ENCODE measurements at places on chromosomes 2 and 18.
A peak's percentile ranks its signal among the peaks of the same experiment; 100 is the strongest.

- peaks cover 8% of the 10 kb centered on the region for H3K4me1 ChIP-seq
- H3K36me3 ChIP-seq, result peaks cover 2% of the 10 kb centered on the region
- H3K4me3 ChIP-seq, result no peak overlapping the region
Measured at GRCh38 chr2:199950396-199950795, 4.9 kb downstream of the TYW5 start.

- no peak for DNase-seq
- H3K27ac ChIP-seq, result no peak overlapping the region
- no peaks in the 10 kb centered on the region for H3K4me1 ChIP-seq
- no peak overlapping the region for H3K4me3 ChIP-seq
- H3K27me3 ChIP-seq, result no peaks in the 10 kb centered on the region
Measured at GRCh38 chr18:9449600-9450414, 25.5 kb upstream of the RALBP1 start.

GRCh38 chr2:181178823-181179412, 198.5 kb downstream of the UBE2E3 start:
- H3K4me1 ChIP-seq, result no peaks in the 10 kb centered on the region
- no peak overlapping the region for H3K4me3 ChIP-seq
- H3K27ac ChIP-seq, result no peak overlapping the region
- H3K27me3 ChIP-seq, result no peaks in the 10 kb centered on the region
- DNase-seq, result no peak

GRCh38 chr18:48875942-48876511, 74.7 kb downstream of the SMAD7 start:
- H3K36me3 ChIP-seq, result no peaks in the 10 kb centered on the region
- DNase-seq, result no peak
- H3K4me1 ChIP-seq, result no peaks in the 10 kb centered on the region
- H3K27me3 ChIP-seq, result no peaks in the 10 kb centered on the region
- H3K4me3 ChIP-seq, result no peak overlapping the region
- no peak overlapping the region for H3K27ac ChIP-seq

DNA sequence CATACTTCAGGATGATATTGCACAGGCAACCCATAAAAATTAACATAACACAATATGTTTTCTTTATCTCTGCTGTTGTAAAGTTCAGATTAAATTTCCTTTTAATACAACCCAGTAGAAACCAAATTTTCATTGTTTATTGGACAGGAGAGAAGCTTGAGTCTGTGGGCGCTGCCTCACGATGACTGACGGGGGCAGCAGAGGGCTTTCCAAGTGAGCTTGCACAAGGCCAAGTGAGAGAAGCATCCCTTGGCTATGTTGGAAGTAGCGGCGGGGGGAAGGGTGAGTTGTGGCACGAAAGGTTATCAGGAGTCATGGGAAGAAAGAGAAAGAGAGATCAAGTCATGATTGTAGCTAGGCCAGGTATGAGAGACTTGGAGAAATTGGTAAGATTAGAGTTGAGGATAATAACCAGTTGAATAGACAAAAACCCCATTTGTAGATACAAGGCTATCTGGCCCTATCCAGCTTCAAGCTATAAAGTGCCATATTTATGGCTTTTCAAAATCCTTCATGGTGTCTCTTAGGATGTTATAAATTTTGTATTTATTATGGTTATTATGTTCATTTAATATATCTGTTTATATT, 413.7 kb upstream of the FAM98A start:
- peak; percentile 38 for DNase-seq
- no peaks in the 10 kb centered on the region for H3K4me1 ChIP-seq
- H3K36me3 ChIP-seq, result no peaks in the 10 kb centered on the region
- no peak overlapping the region for H3K27ac ChIP-seq

GRCh38 chr18:23300231-23300805, 152.8 kb upstream of the RIOK3 start:
- H3K4me1 ChIP-seq, result no peaks in the 10 kb centered on the region
- H3K27ac ChIP-seq, result no peak overlapping the region
- DNase-seq, result no peak
- no peak overlapping the region for H3K4me3 ChIP-seq
- no peaks in the 10 kb centered on the region for H3K27me3 ChIP-seq
- H3K36me3 ChIP-seq, result no peaks in the 10 kb centered on the region

DNA sequence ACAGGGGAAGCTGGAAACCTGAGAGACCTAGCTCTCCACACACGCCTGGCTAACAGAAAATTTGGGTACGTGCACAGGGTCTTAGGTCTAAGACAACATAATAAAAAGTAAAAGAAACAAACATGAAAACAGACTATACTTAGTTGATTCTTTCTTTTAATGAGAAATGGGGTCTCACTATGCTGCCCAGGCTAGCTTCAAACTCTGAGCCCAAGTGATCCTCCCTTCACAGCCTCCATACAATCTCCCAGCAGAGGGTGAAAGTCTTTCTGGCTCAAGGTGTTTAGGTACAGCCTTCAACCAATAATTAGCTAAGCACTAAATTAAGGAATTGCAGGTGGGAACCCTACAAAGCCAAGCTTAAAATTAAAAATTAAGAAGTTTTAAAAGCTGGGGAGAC, 116.2 kb downstream of the MEMO1 start:
- DNase-seq, result no peak
- H3K27me3 ChIP-seq, result no peaks in the 10 kb centered on the region
- H3K4me1 ChIP-seq, result no peaks in the 10 kb centered on the region

DNA sequence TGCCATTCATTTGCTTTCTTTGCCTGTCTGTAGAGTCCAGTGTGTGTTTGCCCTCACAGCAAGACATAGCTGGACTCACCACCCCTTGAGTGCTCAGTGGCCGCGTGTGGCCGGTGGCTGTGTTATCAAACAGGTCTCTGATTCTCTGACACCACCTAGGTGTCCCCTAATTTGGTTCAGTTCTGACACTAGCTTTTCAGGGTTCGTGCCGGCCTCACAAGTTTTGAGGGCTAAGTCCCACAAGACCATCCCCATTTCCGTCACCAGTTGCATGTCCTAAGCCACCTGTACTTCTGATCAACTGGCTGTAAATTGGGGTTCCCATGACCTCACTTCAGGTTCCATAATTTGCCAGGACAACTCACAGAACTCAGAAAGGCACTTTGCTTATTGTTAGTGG, 23.5 kb downstream of the NCK2 start:
- DNase-seq, result no peak
- no peaks in the 10 kb centered on the region for H3K4me1 ChIP-seq
- no peak overlapping the region for H3K4me3 ChIP-seq
- H3K27ac ChIP-seq, result no peak overlapping the region

DNA sequence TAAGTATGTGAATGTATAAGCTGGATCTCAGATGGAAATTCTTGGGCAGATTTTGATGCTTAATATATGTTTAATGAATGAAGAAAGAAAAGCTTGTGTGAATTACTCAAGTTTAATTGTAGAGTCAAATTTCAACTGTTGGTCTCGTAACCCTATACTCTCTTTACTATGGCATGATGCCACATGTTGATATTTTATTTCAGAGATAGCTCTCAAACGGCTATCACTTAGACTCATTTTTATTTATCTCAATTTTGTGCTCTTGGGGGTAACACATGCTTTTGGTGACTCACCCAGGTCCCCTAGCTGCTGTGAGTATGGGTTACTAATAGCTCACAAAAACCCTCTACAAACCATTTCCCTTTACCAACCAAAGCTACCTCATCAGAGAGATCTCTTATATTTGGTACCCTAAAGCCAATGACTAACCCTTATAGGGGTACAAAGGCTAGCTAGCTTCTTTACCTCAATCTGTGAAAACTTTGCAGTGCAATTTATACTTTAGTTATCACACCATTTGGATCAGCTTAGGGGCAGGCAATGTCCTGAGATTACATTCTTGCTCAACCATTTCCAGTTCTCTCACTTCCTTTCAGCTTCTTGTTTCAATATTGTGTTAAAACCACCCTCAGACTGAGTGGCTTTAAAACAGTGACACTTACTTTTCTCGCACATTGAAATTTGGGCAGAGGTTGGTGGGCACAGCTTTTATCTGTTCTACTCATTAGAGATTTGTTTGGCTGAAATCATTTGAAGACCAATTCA, 240.3 kb downstream of the CDH7 start:
- no peak overlapping the region for H3K27ac ChIP-seq
- H3K27me3 ChIP-seq, result no peaks in the 10 kb centered on the region
- H3K36me3 ChIP-seq, result no peaks in the 10 kb centered on the region

DNA sequence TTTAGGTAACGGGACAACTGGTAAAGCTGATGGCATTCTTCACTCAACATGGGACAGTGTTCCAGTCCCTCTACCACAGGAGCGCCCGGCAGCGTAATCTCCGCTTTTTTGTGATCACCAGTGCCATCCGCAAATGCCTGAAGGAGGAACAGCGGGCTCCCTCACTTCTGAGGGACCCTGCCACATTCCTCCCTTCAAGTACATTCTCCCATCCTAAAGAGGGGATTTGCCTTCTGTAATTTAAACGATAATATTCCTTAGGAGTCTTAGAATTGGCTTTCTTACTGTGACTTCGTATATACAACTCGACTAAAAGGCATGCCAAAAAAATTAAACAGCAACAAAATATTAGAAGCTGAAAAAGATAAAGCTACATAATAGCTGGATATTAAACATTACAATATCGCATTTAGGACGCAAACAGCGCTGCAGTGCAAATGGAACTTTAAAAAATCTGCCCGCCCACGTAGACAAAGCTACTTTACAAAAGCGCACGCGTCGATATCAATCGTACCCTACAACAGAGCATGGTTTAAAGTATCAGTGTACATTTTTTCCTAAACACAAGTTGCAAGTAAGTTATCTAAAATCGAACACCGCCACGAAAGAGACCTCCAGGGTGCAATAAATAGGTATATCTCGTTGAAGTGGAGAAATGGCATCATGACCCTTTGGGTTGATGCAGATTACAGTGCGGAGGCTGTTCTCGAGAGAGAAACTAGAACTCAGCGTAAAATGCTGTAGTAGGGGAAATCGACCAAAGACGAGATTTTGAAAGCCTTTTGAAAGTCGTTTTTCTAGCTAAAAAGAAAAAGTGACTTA, 2.3 kb upstream of the VSNL1 start:
- H3K27me3 ChIP-seq, result no peaks in the 10 kb centered on the region
- H3K4me1 ChIP-seq, result no peaks in the 10 kb centered on the region
- H3K36me3 ChIP-seq, result no peaks in the 10 kb centered on the region
- DNase-seq, result peak; percentile 58
- H3K27ac ChIP-seq, result peak overlapping the region; percentile 86

DNA sequence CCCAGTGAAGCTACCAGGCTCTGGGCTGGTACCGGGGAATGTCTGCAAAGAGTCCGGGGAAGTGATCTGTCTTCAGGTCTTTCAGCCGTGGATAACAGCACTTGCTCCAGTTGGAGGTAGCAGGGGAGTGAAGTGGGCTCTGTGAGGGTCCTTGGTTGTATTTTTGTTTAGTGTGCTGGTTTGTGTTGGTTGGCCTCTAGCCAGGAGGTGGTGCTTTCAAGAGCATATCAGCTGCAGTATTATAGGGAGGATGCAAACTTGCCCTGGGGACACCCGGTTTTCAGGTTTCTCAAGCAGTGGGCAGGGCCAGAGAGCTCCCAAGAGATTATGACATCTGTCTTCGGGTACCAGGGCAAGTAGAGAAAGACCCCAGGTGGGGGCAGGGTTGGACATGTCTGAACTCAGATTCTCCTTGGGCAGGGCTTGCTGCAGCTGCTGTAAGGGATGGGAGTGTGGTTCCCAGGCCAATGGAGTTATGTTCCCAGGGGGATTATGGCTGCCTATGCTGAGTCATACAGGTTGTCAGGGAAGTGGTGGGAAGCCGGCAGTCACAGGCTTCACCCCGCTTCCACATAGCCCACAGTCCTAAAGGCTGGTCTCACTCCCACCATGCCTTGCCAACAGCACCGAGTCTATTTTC, 34.4 kb downstream of the ACAA2 start:
- no peak overlapping the region for H3K4me3 ChIP-seq
- no peak overlapping the region for H3K27ac ChIP-seq
- DNase-seq, result no peak
- no peaks in the 10 kb centered on the region for H3K27me3 ChIP-seq
- no peaks in the 10 kb centered on the region for H3K4me1 ChIP-seq

GRCh38 chr2:47249157-47249900, 94.2 kb upstream of the STPG4 start:
- H3K27ac ChIP-seq, result no peak overlapping the region
- H3K36me3 ChIP-seq, result no peaks in the 10 kb centered on the region
- no peak overlapping the region for H3K4me3 ChIP-seq
- no peaks in the 10 kb centered on the region for H3K27me3 ChIP-seq

GRCh38 chr18:35566019-35566418, 15.5 kb upstream of the GALNT1 start:
- no peak overlapping the region for H3K27ac ChIP-seq
- no peaks in the 10 kb centered on the region for H3K27me3 ChIP-seq
- no peak for DNase-seq
- H3K4me3 ChIP-seq, result no peak overlapping the region
- no peaks in the 10 kb centered on the region for H3K4me1 ChIP-seq
- no peaks in the 10 kb centered on the region for H3K36me3 ChIP-seq

DNA sequence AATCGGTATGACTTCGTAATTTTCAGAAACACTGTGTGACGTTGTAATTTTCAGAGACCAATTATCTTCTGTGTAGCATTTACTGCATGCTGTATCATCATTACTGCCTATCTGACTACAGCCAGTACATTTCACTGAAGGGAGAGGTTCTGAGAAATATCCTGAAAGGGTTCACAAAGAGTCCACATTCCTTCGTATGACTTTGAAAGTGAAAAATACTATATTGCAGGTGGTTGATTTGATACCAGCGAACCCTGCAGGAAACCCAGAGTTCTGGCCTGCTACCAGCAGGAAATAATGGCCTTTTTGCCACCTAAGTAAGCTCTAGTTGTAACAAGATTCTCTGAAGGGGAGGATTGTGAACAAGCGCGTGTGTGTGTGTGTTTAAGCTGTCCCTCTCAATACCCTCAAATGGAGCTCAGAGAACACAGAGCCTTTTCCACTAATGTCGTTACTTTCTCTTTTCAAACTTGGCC, 155.5 kb downstream of the ARHGAP28 start:
- no peaks in the 10 kb centered on the region for H3K4me1 ChIP-seq
- no peak overlapping the region for H3K4me3 ChIP-seq
- H3K27ac ChIP-seq, result no peak overlapping the region
- DNase-seq, result no peak

DNA sequence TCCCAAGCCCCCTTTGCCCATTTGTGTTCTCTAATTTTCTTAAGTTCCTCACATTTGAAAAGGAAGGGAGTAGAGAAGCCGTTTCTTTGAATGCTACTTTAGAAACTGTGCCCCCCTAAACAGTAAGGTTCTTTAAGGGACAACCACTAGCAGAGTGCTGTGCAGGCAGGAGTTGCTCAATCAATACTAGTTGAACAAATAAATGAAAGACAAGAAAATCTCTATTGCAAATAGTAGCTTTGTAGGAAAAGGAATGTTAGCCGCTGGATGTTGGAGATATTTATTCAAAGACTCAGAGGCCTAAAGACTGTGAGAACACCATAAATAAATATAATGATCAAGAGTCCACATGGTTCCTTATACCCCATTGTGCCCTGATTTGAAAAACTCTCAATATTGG, 119.8 kb upstream of the SMAD7 start:
- no peak for DNase-seq
- no peaks in the 10 kb centered on the region for H3K27me3 ChIP-seq
- no peaks in the 10 kb centered on the region for H3K4me1 ChIP-seq
- no peak overlapping the region for H3K4me3 ChIP-seq
